Suppressor macrophage treated with lipopolysaccharide for 4 hours (primary cell): ENCODE measurements at places on chromosomes 12 and 14.
A peak's percentile ranks its signal among the peaks of the same experiment; 100 is the strongest.

- peak; percentile 28 for DNase-seq
These were observed 10.1 kb upstream of the GRIP1 start for GRCh38 chr12:66688846-66689439.

DNA sequence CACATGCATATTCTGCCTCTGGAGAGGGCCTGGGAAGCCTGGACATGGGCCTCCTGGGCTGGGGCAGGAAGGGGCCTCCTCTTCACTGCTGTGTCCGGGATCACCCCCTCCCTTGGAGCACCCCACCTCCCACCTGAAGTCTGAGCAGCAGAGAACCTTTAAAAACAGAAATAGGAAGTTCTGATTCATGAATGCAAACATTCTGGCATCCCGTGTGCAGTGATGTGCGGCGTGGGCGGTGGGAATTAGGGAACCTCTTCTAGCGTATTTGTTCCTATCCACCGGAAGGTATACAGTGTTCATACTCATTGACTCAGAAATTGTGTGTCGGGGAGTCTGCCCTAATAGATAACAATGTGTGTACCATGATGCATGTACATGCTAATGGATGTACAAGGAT is 46.2 kb downstream of the C14orf132 start:
- DNase-seq, result peak; percentile 35

DNA sequence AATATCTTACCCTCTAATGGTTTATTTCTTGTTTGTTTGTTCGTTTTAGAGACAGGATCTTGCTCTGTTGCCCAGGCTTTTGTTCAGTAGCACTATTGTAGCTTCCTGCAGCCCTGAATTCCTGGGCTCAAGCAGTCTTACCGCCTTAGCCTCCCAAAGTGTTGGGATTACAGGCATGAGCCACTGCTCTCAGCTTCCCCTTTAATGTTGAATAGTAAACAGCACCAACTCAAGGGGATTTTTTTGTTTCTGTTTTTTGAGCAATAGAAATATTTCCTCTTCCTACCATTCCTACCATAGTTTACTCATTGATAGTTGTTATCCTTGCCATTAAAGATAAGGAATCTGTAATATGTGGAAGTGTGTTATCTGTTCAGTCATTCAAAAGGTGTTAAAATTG is 10.7 kb downstream of the ARID4A start:
- peak; percentile 40 for DNase-seq

- DNase-seq, result peak; percentile 50
These were observed 79.2 kb downstream of the B4GALNT3 start for GRCh38 chr12:538731-539539.

- no peak for DNase-seq
These were observed 50.0 kb downstream of the FLRT2 start for GRCh38 chr14:85579942-85580341.

DNA sequence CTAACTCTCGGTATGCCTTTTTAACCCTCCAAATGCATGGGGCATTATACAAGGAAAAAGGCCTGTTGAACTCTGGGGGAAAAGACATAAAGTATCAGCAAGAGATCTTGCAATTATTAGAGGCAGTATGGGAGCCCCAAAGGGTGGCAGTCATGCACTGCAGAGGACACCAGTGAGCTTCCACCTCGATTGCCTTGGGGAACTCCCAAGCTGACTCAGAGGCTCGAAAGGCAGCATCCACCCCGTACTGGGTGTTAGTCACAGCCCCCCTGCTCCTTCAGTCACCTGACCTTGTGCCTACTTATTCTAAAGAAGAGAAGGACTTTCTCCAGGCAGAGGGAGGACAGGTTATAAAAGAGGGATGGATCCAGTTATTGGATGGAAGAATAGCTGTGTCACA is 781.4 kb upstream of the TMEM132C start:
- peak; percentile 3 for DNase-seq

DNA sequence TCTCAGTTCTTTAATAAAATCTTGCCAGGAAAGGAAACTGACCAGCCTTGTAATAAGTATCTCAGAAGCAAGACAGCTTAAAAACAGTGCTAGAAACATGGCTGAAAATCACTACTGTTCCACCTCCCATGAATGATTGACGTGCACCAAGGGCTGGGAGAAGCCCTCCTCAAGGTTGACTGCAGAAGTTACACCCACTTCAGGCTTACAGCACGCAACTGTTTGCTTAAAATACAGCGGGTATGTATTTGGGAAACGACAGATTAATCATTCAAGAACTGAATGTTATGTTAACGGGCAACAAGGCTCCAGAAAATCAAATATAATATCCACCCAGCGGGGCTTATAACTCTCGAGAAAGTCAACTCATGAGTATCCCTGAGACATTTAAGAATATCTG is 22.1 kb downstream of the PRKD1 start:
- no peak for DNase-seq

DNA sequence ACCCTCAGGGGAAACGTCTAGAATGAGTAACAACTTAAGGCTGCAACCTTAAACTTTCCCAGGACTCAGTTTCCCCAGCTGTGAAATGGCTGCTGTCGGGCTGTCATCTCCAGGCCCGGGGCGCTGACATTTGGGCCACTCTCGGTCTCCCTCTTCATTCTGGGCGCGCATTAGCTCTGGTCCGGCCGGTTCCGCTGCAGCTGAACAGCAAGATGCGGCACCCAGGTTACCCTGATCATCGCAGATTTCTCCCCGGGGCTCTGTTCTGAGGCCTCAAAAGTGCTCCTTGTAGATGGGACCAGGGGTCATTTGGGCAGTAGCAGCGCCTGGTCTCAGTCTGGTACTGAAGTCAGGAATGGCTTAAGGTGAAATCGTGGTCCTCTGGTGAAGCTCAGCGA is 890 bp upstream of the BCL7A start:
- no peak for DNase-seq
